ENCODE measurements at places on chromosomes 11 and 22.

DNA sequence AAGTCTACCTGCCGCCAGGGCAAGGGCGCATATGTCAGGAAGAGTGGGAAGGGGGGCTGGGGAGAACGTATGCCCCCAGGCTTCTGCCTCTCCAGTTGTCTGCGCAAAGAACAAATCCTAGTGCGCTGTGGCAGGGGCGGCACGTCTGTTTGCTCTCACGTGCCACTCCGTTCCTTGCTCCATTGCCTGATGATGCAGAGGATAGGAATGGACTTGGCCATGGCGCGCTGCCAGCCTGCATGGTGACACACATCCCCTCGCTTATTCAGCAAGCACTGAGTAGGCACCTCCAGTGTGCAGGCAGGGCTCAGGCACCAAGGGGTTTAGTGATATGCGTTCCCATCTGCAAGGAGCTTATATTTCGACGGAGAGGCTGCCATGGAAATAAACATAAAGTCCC, 45.4 kb upstream of the SLC22A12 start:
- peak; percentile 79 for DNase-seq

DNA sequence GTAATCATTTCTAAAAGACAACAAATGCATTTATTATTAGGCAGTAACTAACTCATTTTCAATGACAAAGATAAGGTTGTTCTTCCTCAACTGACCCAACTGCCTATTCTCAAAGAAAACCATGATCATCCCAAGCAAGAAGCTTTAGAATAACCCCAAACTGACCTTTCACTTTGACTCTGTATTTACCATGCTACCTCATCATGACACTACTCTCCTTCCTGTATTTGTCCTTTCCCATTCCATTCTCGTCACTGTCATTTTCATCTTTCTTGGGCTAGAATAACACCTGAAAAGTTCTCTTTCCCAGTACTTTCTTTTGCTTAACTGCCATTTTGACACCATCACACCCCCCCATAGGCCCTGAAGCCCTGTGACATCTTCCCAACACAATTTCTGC, 48.3 kb downstream of the TCF20 start:
- no peak for DNase-seq

GRCh38 chr11:113048820-113049768, 87.9 kb downstream of the NCAM1 start:
- peak; percentile 65 for DNase-seq

DNA sequence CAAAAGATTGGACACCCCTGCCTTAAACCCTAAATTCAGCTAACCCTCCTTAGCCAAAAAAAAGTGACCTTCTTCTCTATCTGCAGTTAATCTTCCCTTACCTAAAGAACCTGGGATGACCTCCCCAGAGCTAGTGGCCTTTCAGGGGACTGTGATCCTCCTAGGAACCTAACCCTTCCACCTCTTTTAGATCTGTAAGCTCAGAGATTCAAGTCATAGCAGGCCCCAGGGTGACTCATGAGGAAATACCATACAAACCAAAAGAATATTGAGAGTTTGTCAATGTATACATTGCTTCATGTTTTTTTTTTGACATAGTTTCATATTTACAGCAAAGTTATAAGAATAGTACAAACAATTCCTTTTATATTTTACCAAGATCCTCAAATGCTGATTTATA, 38.3 kb upstream of the CXCR5 start:
- peak; percentile 50 for DNase-seq

DNA sequence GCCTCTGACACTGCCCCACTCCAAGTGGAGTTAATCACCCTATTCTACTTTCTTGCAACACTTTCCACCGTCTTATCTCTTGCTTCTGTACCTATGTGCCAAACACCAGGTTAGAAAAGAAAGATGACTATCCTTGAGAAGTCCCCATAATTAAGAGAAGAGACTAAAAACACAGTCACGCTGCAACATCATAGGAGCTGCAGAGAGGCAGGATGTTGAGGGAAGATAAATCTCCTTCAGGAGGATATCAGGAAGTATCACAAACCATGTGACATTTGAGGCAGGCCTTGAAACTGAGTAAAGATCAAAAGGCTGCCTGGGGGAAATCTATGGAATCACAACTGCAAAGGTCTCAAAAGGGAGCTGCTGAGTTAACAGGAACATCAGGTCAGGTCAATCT, 24.8 kb downstream of the GAB2 start:
- no peak for DNase-seq

- no peak for DNase-seq
Measured at GRCh38 chr11:120625565-120625964, 114.0 kb downstream of the GRIK4 start.

- DNase-seq, result peak; percentile 45
Measured at GRCh38 chr11:96748639-96749370, 359.0 kb downstream of the JRKL start.

GRCh38 chr11:72524711-72525110, 90.4 kb upstream of the CLPB start:
- DNase-seq, result peak; percentile 59

DNA sequence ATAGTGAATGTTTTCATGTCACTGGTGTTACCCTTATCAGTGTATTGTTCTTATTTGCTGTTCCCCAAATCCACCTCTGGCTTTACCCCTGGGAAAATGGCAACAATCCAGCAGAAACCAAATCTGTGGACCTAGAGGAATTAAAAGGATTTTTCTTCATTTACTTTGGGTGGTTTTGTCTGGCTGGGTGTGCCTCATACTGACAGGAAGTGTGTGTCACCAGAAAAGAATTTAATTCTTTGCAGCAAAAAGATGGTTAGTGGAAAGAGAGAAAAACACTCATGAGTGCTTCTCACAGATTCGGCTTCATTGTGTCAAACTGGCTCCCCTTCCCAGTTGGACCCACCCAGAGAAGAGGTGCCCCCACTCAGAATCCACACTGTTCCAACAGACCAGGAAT, 38.9 kb downstream of the FZD4 start:
- DNase-seq, result peak; percentile 59

DNA sequence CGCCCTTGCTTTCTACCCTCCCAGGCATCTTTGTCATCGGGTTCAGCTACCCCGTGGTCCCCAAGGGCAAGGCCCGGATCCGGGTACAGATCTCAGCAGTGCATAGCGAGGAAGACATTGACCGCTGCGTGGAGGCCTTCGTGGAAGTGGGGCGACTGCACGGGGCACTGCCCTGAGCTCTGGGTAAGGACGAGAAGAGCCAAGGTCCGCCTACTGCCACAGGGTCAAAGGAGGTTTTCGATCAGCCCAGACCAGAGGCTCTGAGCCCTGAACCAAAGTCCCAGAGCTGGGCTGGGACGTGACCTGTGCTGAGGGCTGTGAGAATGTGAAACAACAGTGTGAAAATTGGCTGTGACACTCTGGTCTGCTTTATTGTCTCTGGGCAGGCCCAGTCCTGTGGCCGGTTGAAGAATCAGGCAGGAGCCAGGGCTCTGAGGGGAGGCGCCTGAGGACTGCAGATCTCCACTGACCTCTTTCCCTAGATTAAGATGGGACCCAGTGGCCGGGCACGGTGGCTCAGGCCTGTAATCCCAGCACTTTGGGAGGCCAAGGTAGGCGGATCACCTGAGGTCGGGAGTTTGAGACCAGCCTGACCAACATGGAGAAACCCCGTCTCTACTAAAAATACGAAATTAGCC, 6.5 kb upstream of the GALR3 start:
- no peak for DNase-seq

DNA sequence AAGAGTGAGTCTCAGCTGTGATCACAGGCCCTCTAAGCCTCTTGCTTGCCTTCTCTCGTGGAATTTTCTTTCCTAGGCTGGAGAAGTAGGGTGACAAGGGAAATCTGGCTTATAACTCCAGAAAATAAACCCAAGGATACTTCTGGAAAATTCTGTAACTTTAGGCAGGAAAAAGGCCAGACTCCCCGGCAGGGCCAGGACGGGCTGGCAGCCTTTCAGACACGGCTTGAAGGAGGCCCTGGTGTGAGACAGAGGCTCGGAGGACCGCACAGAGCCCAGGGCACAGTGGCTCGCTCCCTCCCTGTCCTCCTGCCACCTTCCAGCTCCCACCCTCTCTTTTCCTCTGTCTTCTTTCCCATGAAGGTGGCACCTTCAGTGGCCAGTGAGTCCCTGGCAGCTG, 19.1 kb downstream of the RPUSD4 start:
- DNase-seq, result no peak

DNA sequence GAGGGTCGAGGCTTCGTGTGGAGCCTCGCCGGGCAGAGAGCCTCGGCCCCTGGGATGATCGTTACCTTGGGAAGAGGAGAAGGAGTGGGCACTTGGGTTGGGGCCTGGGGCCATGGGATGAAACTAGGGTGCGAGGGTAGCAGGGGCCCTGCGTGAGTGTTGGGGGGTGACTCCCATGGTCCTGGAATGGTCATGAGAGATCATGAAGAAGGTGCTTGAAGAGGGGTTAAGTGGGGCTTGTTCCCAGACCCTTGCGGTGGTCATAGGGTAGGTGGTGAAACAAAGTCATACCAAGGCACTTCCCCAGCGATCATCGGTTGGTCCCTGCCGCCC, 284 bp downstream of the CCS start:
- DNase-seq, result no peak

GRCh38 chr11:74086242-74086884, 77.5 kb upstream of the UCP3 start:
- DNase-seq, result no peak

GRCh38 chr22:31497148-31497938, 1.0 kb downstream of the SFI1 start:
- DNase-seq, result no peak

GRCh38 chr22:42320443-42321416, 50.3 kb upstream of the TCF20 start:
- DNase-seq, result no peak

- no peak for DNase-seq
Measured at GRCh38 chr11:7533199-7534041, 19.6 kb downstream of the PPFIBP2 start.

- no peak for DNase-seq
Measured at GRCh38 chr11:7418061-7418460, 67.2 kb upstream of the OLFML1 start.

DNA sequence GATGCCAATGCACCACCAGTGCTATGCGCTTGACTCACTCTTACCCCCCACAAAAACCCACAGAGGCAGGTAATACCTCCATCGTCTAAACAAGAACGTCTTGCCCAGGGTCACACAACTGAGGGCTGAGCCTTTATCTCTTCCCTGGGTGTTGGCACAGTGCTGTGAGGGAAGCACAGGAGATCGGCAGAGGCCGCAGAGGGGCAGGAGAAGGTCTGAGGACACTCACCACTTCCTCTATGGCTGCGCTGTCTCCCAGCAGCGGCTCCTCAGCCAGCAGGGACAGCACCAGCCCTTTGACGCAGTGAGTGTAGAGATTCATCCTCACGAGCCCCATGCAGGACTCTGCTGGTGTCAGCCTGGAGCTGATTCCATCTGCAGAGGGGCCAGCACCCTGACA, 19.9 kb downstream of the HPS4 start:
- DNase-seq, result no peak

- DNase-seq, result no peak
Measured at GRCh38 chr11:71112990-71113389, 139.4 kb downstream of the SHANK2 start.
